GM12892 (cell line): ENCODE measurements at places on chromosomes 12 and 14.

DNA sequence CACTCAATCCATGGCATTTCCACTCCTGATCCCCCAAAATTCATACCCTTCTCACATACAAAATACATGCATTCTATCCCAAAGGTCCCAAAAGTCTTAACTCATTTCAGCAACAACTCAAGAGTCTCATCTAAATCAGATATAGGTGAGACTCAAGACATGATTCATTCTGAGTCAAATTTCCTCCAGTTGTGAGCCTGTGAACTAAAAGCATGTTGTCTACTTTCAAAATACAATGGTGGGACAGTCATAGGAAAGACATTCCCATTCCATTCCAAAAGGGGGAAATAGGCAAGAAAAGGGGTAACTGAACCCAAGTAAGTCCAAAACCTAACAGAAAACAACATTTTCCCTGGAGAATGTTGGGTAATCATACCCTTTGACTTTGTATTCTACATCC is 103.3 kb downstream of the C12orf75 start:
- no peak for DNase-seq

- DNase-seq: no peak
Measured at GRCh38 chr14:50619569-50620141, 48.5 kb downstream of the SAV1 start.

- no peak for DNase-seq
Measured at GRCh38 chr12:86194721-86195120, 61.5 kb downstream of the MGAT4C start.

DNA sequence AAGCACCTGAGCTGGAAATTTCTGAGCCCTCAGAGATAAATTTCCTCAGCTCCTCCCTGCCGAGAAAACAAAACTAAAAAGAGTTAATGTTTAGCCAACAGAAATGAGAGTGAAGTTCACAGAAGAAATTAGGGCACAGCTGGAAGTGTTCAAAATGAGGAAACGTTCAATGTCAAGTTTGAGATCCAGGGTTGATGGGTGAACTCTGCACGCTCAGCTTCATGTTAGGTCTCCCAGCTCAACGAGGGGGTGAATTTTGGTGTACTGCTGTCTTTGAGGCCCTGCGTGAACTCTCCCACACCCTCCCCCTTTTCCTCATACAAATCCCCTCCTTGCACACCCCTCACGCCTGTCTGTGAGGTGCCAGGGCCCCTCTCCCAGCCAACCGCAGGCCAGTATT is 13.3 kb upstream of the OAS3 start:
- no peak for DNase-seq

DNA sequence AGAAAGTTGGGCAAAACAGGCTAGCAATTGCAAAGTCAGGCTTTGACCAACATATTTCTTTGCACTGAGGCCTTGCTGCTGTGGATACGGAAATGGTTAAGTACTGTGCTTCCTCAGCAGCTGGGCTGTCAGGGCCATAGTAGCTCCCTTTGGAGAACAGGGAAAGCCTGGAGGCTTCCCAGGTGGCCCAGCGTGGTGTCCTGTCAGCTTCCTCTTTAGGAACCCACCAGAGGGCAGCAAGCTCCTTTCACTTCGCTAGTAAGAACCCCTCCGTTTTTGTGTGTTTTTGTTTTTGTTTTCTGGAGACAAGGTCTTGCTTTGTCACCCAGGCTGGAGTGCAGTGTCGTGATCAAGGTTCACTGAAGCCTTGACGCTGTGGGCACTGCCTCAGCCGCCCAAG is 1.7 kb upstream of the CFAP251 start:
- no peak for DNase-seq

- peak; percentile 73 for DNase-seq
Measured at GRCh38 chr12:124609041-124609989, 41.9 kb upstream of the NCOR2 start.

DNA sequence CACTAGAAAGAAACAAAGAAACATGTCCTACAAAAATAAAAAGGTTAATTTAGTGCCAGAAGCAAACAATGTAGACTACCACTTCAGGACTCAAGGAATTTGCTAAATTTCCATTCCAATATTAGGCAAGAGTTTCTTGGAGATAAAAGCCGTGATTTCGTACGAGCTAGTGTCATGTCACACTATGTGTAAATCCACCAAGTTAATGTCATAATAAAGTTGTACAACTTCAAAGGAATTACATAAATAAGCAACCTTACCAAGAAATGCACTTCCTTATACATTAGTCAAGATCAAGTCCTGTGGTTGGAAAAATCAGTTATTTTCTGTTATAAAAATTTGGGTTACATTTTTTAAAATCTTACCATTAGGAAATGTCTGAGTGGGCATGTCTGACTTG is 1222.8 kb downstream of the GALC start:
- no peak for DNase-seq

GRCh38 chr12:76276499-76277151 is 71.6 kb downstream of the BBS10 start:
- DNase-seq: no peak

DNA sequence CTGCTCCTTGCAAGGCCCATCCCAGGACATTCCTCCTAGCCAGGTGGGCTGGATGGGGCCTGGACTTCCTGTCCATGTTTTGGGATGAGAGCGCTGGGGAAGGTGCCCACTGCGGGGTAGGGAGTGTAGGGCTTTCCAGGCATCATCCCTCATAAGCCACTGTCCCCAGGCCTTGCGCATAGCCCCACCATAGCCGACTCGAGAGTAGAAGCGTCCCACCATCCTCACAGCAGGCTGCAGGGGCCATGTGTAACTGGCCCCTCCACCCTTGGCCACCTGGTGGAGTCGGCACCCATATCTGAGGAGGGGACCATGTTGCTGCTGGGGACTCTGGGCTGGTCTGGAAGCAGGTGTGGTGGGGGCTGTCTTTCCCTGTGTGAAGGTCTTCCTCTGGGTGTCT is 30.5 kb downstream of the SH2B3 start:
- no peak for DNase-seq

GRCh38 chr14:94888121-94888520 is 118.2 kb upstream of the GSC start:
- no peak for DNase-seq

DNA sequence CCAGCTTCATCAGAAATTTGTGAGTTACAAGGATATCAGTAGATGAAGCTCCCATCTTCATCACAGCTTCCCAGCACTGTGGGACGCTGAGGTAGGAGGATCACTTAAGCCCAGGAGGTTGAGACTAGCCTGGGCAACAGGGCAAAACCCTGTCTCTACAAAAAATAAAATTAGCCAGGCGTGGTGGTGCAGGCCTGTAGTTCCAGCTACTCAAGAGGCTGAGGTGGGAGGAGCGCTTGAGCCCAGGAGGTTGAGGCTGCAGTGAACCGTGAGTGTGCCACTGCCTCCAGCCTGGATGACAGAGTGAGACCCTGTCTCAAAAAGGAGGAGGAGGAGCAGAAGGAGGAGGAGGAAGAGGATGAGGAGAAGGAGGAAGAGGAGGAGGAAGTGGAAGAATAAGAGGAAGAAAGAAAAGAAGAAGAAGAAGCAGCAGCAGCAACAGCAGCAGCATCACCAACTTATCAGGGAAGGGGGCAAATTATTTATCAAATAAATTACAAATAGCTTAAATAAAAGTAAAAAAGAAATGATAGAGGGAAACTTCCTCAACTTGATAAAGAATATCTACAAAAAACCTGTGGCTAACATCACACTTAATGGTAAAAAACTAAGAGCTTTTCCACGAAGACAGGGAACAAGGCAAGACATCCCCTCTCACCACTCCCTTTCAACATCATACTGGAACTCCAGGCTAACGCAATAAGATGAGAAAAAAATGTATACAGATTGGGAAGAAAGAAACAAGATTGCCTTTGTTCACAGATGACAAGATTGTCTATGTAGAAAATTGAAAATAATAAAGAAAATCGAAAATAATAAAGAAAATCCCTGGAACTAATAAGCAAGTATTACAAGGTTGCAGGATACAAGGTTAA is 69.6 kb downstream of the NINJ2 start:
- no peak for DNase-seq
